Stimulated activated CD4-positive, alpha-beta T cell treated with anti-CD3 and anti-CD28 coated beads, Interleukin-1b, Interleukin-23, amount 100 ng/mL, for 1 hour (primary cell): ENCODE measurements at places on chromosomes 3 and 15.

GRCh38 chr3:139421460-139421859, 32.0 kb upstream of the COPB2 start:
- no peak for DNase-seq

GRCh38 chr15:66923438-66923881, 141.9 kb upstream of the SMAD3 start:
- DNase-seq: peak; percentile 15

- no peak for DNase-seq
These were observed 261.0 kb downstream of the ADAMTSL3 start for GRCh38 chr15:83914906-83915305.

- DNase-seq: no peak
These were observed 339.0 kb upstream of the PROK2 start for GRCh38 chr3:72123908-72124441.

DNA sequence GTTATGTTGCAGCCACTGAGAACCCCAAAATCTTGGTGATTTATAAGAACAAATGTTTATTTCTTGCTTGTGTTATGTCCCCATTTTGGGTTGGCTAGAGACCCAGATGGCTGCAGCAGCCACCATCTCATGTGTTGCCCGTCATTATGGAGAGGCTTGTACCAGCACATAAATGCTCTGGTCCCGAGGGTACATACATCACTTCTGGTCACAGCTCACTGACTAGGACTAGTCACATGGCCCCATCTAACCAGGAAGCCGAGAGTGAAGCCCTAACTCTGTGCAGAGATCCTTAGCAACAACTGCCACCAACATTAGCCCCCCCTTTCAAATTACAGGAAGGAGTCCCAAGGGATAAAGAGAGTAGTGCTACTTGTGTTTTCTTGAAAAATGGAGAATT, 25.5 kb upstream of the HACD2 start:
- no peak for DNase-seq

DNA sequence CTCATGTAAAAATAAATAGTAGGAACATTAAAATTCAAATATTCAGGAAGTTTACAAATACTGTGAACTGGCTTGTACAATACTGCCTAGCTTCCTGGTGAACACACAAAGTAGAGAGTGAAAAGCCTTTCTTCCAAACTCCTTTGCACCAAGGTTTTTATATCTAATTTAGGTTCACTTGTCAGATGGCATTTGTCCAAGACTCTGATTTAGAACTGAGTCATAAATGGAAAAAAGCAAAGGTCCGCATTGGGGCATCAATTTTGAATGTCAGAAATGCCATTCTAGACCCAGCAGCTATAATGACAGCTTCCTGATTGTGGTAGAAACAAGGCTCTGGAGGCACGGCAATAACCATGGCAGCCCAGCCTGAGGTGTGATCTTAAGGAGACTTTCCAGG, 160.7 kb downstream of the PDE8A start:
- DNase-seq: no peak

DNA sequence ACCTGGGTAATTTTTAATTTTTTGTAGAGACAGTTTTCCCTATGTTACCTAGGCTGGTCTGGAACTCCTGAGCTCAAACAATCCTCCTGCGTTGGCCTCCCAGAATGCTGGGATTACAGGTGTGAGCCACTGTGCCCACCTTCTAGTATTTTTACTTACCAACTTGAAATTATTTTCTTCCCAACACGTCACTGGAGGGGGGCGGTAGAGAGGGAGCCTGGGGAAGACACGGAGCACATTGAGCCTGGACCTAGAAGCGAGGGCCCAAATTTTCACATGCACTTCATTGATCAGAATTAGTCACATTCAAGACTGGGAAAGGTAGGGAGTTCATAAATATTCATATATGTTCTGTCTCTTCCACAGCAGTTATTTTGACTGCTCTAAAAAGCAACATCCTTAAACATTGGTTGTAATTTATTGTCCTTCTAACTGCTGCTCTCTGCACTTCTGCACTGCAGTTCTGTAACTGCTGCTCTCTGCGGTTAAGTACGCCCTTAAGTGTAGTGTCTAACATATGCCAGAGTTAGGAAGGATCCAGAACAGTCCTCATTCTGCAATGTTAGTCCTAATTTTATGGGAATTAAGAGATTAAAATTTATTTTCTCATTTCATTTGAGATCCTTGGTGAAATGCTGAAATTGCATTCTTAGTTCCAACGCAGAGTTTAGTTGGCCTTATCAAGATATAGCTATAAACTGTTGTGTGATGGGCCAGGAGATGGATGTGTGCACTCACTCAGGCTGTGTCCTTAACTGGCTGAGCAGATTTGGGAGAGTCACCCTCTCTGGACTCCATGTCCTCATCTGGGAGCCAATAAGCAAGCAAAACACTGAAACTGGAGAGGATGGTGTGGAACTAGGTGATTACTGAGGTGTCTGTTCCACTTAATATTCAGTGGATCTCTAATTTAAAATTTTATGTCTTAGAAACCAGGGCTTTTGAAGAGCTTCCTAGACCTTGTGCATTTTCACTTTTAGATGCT, 98.2 kb downstream of the STRIT1 start:
- no peak for DNase-seq

DNA sequence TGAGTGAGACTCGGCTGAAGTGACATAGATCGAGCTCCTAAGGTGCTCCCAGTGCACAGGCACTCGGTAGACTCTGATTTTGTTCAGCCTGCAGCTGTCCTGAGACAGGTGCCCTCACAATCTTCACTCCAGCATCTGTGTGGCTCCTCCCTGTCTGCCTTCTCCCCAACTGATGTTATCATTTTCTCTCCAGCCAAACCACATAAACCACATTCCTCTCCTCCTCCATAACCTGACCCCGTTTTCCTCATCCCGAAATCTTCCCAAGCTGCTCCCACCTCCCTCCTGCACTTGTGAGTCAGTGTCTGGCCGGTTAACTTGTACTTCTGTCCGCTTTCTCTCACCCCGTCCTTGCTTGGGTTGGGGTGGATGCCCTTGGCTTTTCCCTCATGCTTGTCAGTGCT, 93.3 kb upstream of the HACD2 start:
- DNase-seq: no peak

- no peak for DNase-seq
These were observed 46.0 kb upstream of the PEX5L start for GRCh38 chr3:180082699-180083098.

GRCh38 chr3:73419179-73419803, 205.4 kb downstream of the PDZRN3 start:
- no peak for DNase-seq

- DNase-seq: no peak
These were observed 673.7 kb downstream of the FHIT start for GRCh38 chr3:60577601-60578000.

GRCh38 chr3:40290396-40290795, 19.1 kb upstream of the EIF1B start:
- DNase-seq: no peak

- no peak for DNase-seq
These were observed 12.4 kb downstream of the C3orf20 start for GRCh38 chr3:14687360-14687759.

- DNase-seq: no peak
These were observed 1.5 kb downstream of the RBP1 start for GRCh38 chr3:139537795-139538621.

- no peak for DNase-seq
These were observed 26.8 kb downstream of the TIMMDC1 start for GRCh38 chr3:119524931-119525662.
